Astrocyte of the cerebellum (primary cell): ENCODE measurements at places on chromosomes 1 and 21.

DNA sequence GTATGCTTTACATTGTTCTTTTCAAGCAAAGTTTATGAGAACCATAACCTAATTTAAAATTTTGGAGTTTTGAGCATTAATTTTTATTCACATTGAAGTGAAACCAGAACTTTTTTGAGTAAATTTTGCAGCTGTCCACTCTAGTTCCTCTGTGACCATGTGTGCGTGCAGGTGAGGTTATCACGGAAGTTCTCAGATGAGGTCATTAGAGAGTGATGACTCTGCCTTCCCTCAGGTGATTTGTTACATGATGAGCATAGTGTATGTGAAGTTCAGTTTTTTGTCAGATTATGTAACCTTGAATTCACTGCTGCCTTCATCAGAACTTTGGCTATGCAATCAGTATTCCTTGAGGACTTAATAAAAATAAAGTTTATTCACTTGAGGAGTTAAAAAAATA lies 828.2 kb downstream of the ADGRL2 start:
- no peak for DNase-seq

- DNase-seq: no peak
These were observed 293.8 kb downstream of the TTLL7 start for GRCh38 chr1:83705091-83705490.

DNA sequence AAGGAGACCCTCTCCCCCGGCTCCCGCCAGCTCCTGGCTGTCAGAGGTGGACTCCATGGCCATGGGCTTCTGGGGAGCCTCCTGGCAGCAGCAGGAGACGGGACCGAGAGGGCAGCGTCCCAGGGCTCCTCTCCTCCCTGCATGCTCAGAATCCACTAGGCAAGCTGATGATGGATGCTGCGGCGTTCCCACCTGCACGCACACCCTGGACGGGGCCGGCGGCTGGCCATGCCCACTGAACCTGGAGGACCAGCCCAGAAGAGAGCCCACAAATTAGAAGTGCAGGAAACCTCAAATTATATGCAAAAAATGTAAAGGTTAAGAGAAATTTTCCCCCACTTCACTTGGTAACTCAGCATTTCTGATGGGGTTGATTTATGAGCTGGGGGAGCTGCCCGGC lies 77.3 kb upstream of the ARHGEF16 start:
- no peak for DNase-seq

DNA sequence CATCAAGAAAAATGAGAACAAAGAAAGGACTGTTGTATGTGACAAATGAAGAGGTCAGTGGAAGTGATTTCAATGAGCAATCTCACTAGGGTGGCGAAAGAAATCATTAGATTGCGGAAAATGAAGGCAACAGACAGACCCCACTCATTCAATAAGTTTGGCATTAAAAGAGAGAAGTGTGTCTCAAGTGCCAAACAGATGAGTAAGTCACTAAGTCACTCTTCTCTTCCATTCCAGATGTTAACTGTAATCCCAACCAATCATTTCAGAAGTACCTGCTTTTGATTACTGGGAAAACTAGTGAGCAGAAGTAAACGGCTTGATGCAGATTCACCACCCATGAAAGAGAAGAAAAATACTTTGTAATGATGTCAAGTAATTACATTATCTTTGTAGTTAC lies 144.3 kb upstream of the PRMT6 start:
- DNase-seq: no peak

GRCh38 chr21:46184625-46185555 lies 631 bp upstream of the SPATC1L start:
- DNase-seq: peak; percentile 87

DNA sequence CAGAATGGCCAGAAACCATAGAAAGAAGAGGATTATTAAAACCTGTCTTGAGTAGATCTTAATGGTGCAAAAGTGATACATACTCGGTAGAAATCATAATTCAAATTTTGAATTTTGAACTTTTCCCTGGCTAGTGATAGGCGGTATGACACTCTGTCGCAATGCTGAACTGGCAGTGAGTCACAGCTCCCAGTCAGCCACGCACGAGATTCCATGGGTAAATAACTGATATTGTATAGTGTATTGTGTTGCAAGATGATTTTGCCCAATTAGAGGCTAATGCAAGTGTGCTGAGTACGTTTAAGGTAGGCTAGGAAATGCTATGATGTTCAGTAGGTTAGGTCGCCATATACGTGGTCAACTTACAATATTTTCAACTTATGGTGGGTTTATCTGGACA lies 207.0 kb downstream of the SIPA1L2 start:
- DNase-seq: no peak

DNA sequence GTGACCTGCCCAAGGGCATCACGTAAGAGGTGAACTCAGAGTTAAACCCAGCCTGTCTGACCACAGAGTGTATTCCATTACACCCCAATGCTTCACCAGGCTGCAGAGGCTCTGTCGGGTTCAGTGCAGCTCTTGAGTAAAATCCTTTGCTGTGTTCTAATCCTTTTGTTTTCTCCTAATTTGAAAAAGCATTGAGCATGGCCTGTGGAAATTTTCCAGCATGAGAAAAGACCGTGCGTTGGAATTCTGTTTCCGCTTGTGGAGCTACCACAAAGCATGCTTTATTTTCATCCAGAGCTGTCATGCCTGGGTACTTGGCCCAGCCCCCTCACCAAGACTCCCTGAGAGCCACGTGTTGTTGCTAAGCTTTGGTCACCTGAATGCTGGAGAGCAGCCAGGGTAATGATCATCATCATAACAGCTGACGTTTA lies 317.6 kb downstream of the PRDM2 start:
- no peak for DNase-seq

GRCh38 chr1:230794871-230795605 lies 47.9 kb downstream of the CAPN9 start:
- DNase-seq: no peak

DNA sequence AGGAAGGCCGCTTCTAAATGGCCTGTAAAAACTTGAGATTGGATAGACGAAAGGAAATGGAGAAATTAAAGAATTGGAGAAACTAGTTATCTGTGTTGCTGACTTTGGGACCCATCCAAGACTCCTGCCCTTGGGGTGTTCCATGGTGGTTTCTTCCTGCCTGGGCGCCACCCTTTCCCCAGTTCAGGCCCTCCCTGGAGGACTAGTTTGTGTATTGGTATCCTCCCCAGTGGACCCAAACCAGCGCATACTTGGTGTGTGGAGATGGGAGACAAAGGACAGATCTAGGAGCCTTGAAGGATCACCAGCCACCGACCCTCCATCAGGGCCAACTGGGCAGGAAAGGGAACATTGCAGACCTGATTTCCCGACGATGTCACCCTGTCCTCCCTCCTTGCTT lies 7.1 kb downstream of the SPATA46 start:
- DNase-seq: no peak

DNA sequence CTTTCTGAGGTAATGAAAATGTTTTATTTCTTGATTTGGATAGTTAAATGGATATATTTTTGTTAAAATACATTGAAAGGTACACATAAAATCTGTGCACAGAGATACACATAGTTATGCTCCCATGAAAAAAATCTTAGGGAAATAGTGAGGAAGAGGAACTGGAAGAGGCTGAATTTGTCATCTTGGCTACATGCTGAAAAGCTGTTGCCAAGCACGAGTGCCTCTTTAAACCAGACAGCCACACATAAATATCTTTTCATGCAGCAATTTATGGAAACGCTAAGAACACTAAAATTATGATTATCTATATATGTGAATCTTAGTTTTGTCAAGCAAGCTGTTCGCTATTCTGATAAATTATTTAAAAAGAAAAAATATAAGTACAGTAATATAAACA lies 12.8 kb upstream of the ADAR start:
- DNase-seq: no peak

- no peak for DNase-seq
These were observed 121.8 kb downstream of the HMGB4 start for GRCh38 chr1:33985656-33986055.

GRCh38 chr1:24179251-24179840 lies 7.7 kb downstream of the IFNLR1 start:
- no peak for DNase-seq

DNA sequence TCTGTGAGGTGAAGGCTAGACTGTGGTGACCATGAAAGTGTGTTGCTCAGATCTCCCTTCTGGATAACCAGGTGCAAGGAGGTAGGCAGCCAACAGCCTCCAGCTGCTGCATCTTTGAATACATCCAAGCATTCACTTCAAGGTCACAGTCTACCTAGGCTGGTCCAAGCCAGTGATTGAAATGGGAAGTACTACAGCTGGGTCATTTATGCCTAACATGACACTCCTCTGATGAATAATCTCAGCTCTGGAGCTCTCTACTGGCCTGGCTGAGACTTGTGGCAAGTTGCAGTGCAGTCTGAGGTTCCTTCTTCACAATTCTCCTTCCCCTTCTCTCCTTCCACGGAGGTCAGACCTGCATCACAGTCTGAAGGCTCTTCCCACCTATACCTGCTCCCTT lies 35.0 kb upstream of the ARHGAP29 start:
- no peak for DNase-seq

- no peak for DNase-seq
These were observed 33.9 kb downstream of the TMEM63A start for GRCh38 chr1:225848030-225848955.

DNA sequence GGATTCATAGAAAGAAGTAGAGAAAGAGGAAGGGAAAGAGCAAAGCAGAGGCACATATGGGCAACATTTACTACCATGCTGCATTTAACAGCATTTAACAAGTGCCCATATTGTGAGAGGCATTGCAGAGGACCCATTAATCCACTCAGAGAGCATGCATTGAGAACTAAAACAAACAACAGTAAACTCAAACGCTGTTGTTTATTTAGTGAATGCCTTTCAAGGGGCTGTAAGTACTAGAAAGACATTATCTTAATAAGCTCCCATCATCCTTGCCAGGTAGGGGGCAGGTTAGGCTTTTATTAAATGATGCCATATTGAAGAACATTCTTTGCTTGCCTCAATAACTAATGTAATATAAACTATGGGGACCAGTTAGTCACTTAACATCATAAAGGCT lies 254.3 kb upstream of the DAB1 start:
- DNase-seq: no peak

GRCh38 chr21:46291561-46291960 lies 5.4 kb downstream of the YBEY start:
- DNase-seq: no peak

GRCh38 chr1:169711469-169712308 lies at the start of gene SELL:
SELL (minus strand) TSS chr1:169711620; CDS start chr1:169711498, 122 bp downstream.
- peak; percentile 51 for DNase-seq

DNA sequence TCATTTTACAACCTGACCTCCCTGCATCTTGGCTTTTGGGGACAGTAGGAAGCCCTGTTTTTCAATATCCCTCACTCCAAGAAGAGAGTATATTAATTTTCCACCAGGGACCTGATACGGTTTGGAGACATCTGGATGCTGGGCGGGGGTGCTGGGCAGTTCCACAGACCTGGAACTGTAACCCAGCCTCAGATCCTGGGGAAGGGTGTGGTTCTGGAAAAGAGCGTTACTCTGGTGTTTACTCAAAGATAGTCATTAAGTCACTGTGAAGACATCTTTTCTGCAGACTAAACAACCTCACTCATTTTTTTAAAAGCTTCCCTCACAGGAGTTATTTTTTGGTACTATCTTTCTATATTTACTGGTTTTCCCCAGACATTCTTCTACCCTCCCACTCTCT lies 189.8 kb downstream of the CLIC6 start:
- DNase-seq: no peak

DNA sequence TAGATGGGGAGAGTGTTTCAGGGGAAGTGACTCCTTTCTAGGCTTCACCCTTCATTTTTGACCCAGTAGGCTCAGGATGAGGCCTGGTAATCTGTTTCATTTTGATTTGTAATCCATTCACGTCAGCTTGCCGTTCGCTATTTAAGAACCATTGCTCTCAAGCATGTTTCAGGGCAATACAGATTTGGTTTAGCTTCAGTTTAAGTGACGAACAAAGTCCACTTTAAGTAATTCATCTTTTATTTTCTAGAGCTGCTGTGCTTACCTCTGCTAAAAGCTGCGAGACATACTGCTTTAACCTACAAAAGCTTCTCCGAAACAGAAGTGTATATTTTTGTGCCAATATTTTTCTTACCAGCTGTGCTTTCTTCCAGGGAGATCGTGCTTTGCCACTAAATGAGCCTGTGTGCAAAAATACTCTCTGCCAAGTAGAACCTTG lies 8.9 kb upstream of the FMO3 start:
- no peak for DNase-seq

GRCh38 chr21:36073181-36073580 lies 3.4 kb downstream of the CBR1 start:
- DNase-seq: no peak

DNA sequence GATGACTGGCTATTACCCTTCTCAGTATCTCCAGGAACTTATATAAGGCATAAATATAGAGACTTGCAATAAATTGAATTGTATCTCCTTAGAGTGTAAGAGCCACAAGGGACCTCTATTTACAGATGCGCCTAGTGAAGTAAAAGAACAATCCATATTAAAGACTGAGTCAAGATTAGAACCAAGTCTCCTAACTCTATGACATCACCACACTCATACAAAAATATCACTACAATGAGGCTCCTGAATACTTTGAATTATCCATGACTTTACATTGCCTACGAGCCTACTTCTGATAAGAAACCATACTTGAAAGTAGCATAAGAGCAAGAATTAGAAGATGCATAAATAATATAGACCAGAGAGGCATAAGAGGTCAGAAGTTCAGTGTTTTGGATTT lies 18.8 kb downstream of the DPYD start:
- DNase-seq: no peak

DNA sequence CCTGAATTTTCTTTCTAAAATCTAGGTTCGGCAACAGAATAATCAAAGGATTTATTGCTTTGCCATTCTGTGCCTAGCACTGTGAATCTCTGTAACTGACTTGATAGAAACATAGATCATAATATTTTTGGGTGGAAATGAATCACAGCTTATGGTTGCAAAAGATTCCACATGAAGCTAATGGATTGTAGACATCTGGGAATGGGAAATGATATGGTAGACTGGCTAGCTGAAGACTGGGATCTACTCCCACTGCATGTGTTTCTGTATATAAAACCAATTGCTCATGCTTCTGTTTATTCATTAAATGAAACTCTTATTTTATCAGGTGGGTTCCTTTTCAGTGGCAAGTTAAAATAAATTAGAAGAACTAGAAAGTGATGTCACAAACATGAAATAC lies 395.6 kb downstream of the ST6GALNAC3 start:
- no peak for DNase-seq

DNA sequence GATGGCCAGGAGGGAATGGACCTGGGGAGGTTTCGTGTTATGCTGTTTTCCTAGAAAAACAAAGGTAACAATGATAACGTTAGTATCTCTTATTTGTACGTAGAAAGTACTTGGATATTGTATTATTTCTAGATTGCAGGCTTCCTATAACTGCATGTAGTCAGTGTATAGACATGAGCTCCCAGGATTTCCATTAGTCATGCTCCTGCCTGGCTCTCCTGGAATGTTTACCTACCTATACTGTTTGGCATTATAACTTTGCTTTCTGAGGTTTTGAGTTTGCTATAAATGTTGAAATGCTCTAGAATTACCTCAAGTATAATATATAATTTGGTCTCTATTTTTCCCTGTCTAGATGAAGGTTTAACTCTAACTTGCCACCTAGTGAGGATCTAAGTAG lies 66.1 kb downstream of the TTC3 start:
- DNase-seq: no peak
